ENCODE measurements at places on chromosomes 2 and 18.

DNA sequence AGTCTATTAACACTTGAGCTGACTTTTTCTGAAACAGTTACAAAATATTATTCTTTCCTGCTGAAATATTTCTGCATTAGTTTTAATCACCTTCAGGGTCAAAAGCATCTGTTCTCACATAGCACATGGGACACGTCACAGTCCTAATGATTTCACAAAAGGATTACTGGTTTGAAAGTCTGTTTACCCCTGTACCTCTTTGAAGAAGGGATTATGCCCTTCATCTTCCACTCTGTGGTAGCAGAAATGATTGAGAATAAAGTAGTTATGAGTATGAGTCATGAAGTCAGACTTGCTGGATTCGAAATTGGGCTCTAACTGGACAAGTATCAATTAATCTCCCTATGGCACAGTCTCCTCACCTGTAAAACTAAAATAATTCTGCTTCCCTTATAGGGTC lies 121.2 kb downstream of the SATB2 start:
- DNase-seq = no peak

DNA sequence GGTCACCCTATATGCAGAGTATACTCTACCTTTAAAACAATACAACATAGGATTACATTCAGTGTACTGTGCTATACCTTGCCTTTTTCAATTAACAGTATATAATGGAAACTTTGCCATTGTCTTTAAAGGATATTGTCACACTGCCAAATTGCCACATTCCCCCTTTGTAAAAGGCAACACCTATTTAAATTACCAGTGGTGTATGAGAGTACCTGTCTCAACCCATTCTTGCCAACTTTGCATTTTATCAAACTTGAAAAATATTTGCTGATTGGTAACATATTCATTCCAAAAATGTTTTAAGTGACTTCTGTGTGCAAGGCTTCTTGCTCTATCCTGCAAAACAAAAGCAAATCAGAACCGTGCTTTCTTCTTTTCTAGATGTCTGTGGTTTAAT lies 92.9 kb downstream of the FMNL2 start:
- DNase-seq = no peak

DNA sequence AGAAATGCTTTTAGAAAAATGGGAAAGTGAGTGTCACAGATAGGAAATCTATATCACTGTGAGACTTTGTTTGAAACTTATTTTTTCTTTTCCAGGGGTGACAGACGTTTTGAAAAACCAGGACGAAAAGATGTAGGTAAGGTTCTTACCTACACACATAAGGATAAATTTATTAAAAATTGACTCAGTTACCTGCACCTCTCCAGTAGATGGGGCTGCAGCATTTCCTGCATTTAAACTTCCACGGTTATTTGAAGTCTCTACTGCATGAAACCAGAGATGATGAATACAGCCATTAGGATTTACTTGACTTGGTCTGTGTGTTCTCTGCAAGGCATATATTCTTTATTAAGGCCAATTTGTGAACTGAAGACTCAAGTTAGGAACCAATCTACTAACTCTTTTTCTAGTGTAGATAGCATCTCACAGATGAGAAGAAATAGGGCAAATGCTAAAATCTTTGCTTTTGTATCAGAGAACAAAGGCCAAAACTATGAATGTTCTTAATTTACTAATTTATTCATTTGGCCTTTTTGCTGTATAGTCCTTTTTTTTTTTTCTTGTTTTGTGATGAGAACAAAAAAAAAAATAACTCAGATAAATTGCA lies 15.0 kb downstream of the KCNJ13 start:
- DNase-seq = peak; percentile 47

DNA sequence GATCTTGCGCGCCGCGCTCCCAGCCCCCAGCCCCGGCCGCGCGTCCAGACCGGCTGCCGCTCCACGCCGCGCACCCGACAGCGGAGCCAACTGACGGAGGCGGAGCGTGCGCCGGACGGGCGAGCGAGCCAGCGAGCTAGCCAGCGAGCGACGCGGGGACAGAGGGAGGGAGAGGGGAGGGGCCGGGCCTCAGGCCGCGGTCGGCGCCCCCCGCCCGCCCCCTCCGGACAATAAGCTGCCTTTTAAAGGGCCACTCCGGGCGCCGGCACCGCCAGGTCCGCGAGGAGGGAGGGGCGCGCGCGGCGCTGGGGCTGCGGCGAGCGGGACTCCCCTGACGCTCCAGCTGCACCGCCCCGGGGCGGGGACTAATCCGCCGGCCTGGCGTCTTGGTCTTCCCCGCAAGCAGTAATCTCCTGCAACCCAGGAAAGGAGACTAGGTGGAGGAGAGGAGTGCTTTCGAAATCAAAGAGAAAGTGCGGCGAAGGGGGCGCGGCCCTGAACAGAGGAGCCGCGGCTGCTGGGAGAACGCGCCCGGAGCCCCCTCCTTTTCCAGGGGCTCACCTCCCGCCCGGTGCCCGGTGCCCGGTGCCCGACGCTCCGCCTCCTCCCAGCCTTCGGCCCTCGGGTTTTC lies at the start of gene BIN1:
Gene BIN1 (minus strand): TSS at position 164 of the 631 bp plus-strand sequence. CDS start 211 bp downstream, outside the sequence.
- peak; percentile 92 for DNase-seq
